ENCODE measurements at places on chromosomes 4 and X. TPM values are rescaled to one million over a fixed set of nuclear protein-coding genes. Genes with fewer than 3 reads are reported as not detected.

DNA sequence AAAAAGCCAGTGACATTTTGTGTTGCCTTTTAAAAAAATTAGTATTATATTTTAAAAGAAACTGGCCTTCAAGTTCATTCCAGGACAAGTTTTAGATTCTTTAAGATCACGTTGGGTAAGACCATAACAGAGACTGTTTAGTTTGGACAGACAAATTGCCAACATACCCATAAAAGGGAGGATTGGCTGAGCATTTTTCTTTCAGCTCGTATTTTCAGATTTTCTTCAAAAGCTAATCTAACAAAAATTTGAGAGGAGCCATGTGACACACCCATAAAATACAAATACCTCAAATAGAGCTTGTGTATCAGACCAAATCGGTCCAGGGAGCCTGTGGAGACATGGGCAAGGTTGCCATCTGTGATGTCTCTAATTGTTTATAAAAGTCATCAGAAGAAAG, 74.6 kb upstream of the C1QTNF7 start:
- no peak for DNase-seq

Gene PRSS12
- polyA plus RNA-seq, result 8.9 TPM

DNA sequence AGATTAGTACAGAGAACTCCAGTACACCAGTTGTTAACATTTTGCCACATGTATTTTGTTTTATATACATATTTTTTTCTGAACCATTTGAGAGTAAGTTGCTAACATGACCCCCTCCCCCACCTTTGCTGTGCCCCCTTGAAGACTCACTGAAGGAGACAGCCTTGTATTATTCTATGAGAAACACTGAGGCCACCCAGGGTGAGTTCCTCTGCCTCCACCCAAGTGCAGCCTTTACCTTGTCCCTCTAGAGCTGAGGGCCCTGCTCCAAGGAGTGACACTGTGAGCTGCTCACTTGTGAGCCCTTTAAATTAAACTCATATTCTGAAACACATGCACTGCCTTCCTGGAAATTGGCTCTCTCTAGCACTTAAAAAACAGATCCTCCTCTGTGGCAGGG, 21.1 kb downstream of the KIT start:
- no peak for DNase-seq

GRCh38 chrX:105999294-105999693, 39.2 kb downstream of the SERPINA7 start:
- DNase-seq, result no peak

DNA sequence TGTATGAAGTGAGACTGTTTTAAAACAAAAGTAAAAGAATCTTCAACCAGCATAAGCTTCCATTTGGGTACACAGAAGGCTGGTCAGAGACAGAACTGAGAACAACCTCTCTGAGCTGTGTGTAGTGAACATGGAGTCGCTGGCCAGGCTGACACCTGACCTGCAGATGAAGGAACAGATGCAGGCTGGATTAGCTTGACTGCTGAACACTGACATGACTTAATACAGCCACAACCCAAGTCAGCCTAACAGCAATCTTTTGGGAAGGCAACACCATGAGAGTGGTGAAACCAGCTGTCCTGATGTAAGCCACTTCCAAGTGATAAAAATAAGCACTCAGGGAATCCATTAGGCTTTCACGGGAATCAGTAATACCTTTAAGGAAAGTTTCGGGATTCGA, 10.1 kb downstream of the SCARB2 start:
- no peak for DNase-seq
